ENCODE measurements at places on chromosomes 11 and 22.
A peak's percentile ranks its signal among the peaks of the same experiment; 100 is the strongest.

GRCh38 chr11:44817207-44817949 is 90.6 kb downstream of the TSPAN18 start:
- DNase-seq, result no peak

- peak; percentile 52 for DNase-seq
Observed at GRCh38 chr22:50276143-50276542, 6.0 kb upstream of the MAPK11 start.

DNA sequence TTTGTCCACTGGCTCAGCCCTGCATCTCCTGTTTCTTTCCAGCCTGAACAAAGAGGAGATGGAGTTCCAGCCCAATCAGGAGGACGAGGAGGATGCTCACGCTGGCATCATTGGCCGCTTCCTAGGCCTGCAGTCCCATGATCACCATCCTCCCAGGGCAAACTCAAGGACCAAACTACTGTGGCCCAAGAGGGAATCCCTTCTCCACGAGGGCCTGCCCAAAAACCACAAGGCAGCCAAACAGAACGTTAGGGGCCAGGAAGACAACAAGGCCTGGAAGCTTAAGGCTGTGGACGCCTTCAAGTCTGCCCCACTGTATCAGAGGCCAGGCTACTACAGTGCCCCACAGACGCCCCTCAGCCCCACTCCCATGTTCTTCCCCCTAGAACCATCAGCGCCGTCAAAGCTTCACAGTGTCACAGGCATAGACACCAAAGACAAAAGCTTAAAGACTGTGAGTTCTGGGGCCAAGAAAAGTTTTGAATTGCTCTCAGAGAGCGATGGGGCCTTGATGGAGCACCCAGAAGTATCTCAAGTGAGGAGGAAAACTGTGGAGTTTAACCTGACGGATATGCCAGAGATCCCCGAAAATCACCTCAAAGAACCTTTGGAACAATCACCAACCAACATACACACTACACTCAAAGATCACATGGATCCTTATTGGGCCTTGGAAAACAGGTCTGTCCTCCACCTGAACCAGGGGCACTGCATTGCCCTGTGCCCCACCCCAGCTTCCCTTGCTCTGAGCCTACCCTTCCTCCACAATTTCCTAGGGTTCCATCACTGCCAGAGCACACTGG is 5.0 kb downstream of the FTH1 start:
- DNase-seq, result no peak

DNA sequence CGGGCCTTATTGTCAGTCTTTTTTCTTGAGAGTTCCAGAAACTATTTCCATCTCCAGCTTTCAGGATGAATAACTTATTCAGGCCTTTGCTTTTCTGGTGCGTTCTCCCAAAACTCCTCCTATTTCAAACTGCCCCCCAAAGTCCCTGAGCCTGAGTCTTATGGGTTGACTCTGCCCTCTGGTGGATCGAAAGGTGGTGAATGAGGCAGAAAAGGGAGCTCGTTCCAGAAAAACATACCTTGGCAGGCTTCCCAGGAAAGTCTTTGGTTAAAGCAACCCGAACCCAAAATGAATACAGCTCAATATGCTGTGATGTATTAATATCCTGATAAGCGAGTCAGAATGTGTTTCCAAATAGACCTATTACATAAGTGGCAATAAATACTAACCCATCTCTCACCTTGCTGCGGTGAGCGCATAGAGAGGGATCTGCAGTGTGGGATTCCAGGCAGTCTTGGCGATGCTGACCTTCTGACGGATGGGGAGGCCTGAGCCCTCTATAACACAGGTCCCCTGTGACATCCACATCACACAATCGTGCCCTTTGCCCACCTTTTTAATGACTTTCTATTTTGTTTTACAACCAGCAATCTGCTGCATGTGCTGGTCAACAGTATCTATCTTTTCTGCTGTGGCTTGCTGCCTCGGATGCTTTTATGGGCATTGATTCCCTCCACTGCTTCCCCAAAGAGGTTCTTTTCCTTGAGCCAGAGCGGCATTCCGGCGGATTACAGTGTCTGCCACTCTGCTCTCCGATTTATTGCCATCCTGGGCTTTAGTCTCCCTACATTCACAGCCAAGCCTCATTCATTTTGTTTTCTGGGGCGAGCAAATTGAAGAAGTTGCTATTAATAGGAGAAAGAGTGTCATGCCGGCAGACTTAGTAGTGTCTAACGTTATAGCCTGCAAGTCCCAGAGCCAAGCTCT is 756.8 kb downstream of the NTM start:
- DNase-seq, result peak; percentile 34

- no peak for DNase-seq
Observed at GRCh38 chr11:108958368-108959104, 293.7 kb downstream of the DDX10 start.

GRCh38 chr22:36486619-36487384 is 5.4 kb upstream of the TXN2 start:
- DNase-seq, result peak; percentile 41

- DNase-seq, result no peak
Observed at GRCh38 chr11:103368145-103368544, 258.9 kb downstream of the DYNC2H1 start.

GRCh38 chr22:28105413-28105812 is 186.4 kb upstream of the PITPNB start:
- no peak for DNase-seq

GRCh38 chr11:45092404-45092785 is 54.0 kb upstream of the PRDM11 start:
- no peak for DNase-seq

- no peak for DNase-seq
Observed at GRCh38 chr22:38029901-38030300, 27.3 kb upstream of the PICK1 start.

DNA sequence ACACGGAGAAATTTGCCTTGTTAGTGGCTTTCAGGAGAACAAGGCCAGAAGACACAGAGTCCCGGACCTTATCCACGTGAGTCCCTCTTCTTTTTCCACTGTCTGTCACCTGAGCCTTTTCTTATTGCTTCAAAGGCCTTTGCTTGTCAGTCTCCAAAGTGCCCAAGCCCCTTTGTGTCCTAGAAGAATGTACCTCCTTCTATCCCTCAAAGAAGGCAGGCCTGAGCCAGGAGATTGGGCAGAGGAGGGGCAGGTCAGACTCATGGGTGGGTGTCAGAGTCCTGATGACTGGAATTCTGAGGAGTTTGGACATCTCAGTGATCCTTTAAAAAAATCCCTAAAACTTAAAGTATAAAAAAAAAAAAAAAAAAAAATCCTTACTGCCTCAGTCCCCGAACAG is 299.6 kb upstream of the NCAM1 start:
- no peak for DNase-seq

DNA sequence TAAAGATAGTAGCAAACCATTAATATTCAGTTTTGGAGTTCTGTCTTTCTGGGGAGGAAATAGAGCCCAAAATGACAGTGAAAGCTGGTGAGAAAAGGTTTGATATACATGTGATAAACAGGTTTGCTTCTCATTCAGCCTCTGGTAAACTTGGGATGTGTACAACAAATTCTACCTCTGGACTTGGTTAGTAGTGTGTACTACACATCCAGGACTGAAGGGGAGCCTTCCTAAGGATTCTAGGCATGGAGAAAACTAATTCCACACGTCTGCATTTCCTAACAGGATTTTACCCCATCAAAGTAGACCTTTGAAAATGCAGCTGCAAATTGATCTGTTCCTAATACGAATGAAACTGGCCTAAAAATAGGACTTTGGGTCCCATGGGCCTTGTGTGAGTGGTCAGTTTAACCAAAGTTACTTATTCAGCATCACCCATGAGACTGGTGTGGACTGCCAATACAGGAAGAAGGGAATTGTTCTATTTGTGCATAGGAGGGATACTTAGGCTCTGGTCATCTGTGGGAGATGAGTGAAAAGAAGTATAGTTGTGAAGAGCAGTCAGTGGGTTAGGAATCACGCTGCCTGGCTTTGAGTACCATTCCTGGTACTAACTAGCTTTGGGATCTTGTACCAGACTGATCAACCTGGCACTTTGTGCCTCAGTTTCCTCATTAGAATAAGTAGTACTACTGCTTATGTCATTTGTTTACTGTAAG is 74.2 kb downstream of the YAP1 start:
- DNase-seq, result no peak

DNA sequence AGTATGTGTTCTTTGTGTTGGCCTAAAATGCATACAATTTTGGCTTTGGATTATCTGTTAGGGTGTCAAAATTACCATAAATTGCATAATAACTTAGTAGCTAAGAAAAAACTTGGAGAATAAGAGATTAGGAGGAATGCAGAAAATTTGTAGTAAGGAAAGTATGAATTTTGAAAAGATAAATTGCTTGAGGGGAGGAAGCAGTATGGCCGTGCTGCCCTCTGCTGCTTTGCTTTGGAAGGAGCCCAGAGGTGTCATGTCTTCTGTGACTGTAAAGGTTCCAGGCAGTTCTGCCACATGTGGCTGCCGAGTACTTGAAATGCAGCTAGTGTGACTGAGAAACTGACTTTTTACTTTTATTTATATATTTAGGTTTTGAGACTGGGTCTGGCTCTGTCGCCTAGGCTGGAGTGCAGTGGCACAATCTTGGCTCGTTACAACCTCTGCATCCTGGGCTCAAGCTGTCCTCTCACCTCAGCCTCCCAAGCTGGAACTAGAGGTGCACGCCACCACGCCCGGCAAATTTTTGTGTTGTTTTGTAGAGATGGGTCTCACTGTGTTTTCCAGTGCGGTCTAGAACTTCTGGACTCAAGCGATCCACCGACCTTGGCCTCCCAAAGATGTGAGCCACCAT is 1.8 kb downstream of the ADSL start:
- DNase-seq, result peak; percentile 52

DNA sequence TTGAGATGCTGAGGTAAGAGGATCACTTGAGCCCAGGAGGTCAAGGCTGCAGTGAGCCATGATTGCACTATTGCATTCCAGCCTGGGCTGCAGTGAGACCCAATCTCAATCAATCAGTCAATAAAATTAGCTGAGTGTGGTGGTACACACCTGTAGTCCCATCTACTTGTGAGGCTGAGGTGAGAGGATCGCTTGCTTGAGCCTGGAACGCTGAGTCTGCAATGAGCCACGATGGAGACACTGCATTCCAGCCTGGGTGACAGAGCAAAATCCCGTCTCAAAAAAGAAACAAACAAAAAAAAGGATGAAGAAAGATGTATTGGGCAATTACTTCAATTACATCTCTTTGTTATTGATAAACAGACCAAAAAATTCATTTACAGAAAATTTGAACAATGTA is 54.5 kb downstream of the MED15 start:
- no peak for DNase-seq

DNA sequence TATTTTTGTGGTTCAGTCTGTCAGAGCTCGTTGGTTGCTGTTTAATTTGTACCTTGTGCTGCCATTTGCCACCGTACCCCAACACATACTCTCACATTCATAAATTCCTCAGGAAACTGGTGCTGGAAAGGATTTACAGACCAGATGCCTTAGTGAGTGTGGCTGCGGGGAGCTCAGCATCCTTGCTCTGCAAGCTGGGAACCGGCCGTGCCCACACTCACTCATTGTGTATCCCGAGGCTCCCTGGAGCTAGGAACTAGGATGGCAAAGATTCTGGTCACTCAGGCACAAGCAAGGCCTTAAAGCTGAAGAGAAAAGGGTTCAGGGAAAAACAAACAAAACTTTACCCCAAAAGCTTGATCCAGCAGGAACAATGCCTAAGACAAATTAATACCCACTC is 64.6 kb upstream of the TTC12 start:
- DNase-seq, result no peak

- DNase-seq, result no peak
Observed at GRCh38 chr11:131481303-131481702, 110.9 kb downstream of the NTM start.

GRCh38 chr22:46546466-46547178 is 9.2 kb upstream of the CELSR1 start:
- DNase-seq, result no peak

DNA sequence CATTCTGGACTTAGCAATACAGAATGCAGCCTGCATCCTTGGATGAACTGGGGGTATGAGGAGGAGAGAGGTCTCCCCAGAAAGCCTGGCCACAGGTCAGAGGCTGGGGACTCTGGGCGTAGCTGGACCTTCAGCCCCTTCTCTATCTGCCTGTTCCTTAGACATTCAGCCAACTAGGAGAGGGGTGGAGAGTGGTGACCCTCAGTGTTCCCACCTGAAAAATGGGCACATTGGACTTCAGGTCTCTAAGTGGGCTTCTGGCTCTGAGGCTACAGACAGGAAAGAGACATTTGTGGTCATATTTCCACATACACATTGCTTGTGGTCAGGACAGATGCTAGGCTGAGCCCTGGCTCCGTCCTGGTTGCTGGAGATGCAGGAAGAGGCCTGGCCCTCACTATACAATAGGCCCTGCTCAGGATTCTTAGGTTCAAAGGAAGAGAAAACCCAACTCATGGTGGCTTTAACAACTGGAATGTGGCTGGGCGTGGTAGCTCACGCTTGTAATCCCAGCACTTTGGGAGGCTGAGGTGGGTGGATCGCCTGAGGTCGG is 30.1 kb upstream of the CBX7 start:
- no peak for DNase-seq

DNA sequence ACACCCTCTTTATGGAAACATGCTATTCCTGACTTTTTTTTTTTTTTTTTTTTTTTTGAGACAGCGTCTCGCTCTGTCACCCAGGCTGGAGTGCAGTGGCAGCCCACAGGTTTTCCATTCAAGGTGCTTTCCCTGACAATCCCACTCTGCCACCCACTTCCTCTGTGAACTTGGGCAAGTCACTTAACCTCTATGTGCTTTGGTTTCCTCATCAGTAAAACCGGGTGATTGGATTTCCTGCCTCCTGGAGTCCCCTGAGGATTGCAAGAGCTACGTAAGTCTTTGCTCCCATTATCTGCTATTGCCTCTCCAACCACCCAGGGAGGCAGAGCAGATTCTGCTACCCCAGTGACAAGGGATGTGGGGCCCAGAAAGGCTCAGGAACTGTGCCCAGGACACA is 54.1 kb downstream of the CELSR1 start:
- DNase-seq, result no peak

- no peak for DNase-seq
Observed at GRCh38 chr11:110715541-110715940, 3.3 kb upstream of the ARHGAP20 start.

DNA sequence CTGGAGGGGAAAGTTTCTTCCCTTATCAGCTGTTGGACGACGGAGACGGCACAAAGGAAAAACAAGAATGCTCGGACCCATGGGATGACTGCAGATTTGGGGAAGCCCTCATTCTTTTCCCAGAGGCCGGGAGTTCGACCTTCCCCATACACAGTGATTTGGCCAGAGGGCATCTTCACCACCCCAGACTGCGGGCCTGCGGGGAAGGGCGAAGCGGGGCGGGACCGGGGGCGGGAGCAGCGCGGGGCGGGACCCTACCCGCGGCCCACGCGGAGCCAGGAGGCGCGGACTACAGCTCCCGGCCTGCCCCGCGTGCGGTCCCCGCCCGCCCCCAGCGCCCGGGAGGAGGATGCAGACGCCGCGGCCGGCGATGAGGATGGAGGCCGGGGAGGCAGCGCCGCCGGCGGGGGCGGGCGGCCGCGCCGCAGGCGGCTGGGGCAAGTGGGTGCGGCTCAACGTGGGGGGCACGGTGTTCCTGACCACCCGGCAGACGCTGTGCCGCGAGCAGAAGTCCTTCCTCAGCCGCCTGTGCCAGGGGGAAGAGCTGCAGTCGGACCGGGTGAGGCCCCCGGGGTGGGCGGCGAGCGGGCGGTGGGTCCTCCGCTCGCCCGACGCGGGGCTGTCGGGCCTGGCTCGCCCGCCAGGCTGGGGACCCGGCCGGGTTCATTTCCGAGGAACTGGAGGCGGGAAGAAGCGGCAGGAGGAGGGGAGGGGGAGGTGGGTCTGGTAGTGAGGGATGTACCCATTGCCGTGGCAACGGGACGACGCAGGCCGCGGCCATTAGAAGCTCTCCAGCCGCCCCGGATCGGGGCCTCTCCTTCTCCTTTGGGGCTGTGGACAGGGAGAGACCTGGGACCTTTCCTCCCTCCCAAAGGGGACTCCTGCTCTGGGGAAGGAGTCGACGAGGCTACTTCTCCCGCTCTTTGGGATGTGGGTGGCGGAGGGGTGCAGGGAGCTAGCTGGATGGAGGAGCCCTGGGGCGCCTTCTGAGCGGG is at the start of gene KCTD17:
Gene KCTD17, plus strand, starts transcription at position 352 of the 995 bp plus-strand sequence. Its CDS starts 19 bp downstream, at position 371.
- peak; percentile 72 for DNase-seq

Measured in endothelial cell (in vitro differentiated cells).